NCI-H345 (cell line): ENCODE measurements at places on chromosomes 3 and 15.
A peak's percentile ranks its signal among the peaks of the same experiment; 100 is the strongest.

GRCh38 chr3:135621184-135621920, 344.2 kb upstream of the PPP2R3A start:
- no peak for DNase-seq

DNA sequence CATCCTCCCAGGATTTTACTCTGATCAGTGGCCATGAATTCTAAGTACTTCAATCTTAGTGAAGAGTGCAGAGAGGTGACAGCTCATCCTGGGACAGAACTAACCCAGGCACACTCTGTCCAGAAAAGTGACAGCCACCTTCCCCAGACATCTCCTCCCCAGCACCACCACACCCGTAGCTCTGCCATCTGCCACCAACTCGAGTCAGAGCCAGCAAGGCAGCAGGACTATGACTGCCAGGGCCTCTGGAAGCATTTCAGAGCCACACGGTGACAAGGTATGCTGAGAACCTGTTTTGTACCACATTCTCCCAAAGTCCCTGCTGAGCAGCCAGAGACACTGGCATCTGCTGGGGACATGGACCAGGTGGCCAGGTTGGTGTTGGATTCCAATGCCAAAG, 71.0 kb downstream of the NTRK3 start:
- DNase-seq, result no peak

DNA sequence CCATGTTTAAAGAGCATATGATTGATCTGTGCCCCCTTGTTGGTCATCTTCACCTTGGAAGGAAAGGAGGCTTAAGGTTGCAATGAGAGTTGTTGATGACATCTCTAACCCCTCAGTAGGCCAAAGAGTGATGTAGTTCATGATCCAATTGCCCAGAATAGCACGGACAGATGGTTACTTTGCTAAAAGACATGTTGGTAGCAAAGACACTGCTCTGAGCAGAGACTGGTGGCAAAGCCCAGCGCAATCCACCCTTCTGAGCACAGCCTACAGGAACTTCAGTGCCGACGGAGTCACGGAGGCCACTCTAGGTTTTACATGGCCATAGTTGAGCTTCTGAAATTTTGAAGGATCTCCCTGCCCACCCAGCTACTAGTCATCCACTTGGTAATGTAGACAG, 21.8 kb downstream of the FBXO45 start:
- DNase-seq, result no peak

DNA sequence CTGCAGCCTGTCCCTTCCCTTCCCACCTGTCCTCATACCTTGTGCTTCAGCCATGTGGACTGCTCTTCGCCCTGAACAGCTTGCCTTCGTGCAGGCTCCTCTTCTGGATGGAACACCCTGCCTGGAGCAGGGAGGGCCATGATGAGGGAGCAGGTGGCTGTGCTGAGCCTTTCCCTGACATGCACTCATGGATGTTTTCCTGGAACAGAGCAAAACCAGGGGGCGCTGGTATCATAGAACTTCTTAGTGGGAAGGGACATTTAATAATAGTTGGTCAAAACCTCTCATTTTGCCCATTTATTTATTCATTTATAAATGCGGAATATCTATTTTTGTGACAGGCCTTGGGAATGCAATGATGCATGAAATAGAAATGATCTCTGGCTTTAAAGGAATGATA, 149.3 kb downstream of the CACNA1D start:
- no peak for DNase-seq

- no peak for DNase-seq
Measured at GRCh38 chr3:112126511-112126911, 6.5 kb downstream of the GCSAM start.

GRCh38 chr3:125175295-125176078, 37.1 kb downstream of the SLC12A8 start:
- no peak for DNase-seq

GRCh38 chr15:81304226-81304625, 19.7 kb downstream of the STARD5 start:
- no peak for DNase-seq

DNA sequence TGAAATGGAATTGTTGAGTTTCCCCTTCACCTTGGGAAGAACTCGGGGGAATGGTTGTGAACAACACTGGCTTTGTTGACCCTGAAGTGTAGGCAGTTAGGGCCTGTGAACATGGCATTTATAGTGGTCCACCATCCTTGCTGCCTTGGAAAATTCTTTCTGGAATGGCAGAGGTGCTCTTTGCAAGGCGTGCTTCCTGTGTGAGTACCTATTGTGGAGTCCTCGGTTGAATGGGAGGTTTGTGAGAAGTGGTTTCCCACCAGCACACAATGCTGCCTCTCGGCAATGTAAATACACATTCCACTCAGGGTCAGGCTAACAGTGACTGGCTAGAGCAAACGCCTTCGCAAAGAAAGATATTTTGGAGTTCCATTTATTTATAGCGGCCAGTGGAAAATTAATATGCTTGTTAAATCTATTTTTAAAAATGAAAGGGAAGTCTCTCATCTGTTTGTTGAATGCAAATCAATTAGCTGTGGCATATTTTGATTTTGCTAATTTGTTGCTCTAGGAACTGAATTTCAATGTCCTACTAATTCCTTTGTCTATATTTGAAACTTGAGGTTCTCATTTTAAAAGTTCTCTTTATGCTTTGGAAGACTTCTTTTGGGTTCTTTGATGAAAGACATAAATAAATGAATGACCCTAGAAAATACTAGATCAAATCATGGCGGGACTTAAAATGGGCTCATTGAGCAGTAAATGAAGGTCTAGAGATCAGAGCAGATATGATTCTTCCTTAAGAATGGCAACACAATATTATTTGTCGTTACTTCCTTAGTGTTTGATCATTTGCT, 59.5 kb downstream of the FNDC3B start:
- peak; percentile 25 for DNase-seq

- no peak for DNase-seq
Measured at GRCh38 chr3:7193269-7193668, 332.4 kb downstream of the GRM7 start.

GRCh38 chr3:183268366-183268765, 15.3 kb downstream of the B3GNT5 start:
- DNase-seq, result no peak

DNA sequence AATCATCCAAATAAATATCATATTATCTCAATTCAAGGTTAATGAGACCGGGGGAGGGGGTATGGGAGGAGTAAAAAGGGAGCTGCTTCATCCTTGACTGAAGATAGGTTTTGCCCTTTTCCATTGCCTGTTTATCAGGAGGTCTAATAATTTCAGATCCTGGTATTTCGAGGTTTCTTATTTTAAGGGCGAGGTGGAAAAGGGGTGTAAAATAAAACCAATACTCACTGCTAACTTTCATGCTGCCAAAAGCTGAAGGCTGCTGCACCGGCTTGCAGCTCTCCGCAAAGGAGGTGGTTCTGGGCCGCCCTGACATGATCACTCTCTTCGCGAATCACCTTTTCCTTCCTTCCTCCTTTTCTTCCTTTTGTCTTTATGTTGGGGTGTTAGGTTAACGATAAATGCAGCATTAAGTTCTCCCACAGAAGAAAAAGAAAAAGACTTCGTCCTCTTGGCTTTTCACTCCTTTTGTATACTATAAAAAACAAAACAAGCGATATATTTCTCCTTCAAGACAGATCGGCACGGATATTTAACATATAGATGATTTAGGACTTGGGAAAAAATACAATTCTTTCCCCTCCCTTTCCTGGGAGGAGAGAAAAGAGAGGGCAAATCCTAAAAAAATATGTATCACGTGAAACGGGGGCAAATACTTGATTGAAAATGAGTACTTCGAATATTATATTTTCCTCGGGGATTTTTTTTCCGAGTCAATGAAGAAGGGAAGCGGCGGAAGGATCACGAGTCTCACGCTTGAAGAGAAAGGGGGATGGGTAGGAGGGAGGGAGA, 932 bp downstream of the GSK3B start:
- no peak for DNase-seq

DNA sequence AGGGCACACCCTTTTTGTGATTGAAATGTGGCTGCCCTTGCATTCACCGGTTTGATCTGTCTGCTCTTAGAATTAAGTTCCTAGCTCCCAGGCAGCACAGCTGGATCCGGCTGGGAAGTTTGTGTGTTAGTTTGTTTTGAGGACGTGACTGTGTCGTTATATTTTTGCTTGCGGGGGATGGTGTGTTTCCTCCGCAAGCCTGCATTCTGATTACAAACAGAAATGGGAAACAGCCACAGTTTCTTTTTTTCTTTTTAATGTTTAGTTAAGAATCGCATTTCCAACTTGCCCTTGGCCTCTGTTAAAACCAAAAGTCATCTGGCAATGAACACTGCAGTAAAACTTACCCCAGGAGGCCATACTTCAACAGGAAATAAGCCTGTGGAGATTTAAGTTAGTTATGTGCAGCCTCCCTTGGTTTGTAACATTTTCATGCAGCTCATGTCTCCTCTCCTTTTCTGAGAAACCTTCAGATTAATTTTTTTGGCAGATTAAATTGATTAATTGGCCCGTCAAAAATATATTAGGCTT, 888 bp downstream of the TMOD3 start:
- no peak for DNase-seq

- no peak for DNase-seq
Measured at GRCh38 chr3:22979581-22979980, 223.5 kb upstream of the UBE2E2 start.

- no peak for DNase-seq
Measured at GRCh38 chr3:38116471-38117162, 20.3 kb downstream of the ACAA1 start.

- no peak for DNase-seq
Measured at GRCh38 chr15:55619783-55620182, 31.6 kb upstream of the PYGO1 start.

DNA sequence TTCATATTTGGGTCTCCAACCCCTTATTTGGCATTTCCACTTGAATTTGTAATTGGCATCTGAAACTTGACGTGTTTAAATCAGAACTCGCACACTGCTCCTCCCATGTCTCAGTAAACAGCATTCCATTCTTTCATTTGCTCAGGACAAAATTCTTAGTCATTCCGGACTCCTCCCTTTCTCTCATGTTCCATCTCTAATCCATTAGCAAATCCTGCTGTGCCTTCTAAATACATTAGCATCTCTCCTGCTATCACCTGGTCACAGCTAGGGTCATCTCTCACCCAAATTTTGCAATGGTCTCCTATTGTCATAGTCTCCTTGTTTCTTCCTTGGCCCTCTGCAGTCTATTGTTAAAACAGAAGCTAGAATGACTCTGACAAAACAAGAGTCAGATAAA, 119.9 kb upstream of the CADPS start:
- no peak for DNase-seq

- no peak for DNase-seq
Measured at GRCh38 chr15:53116169-53116568, 326.0 kb upstream of the ONECUT1 start.

GRCh38 chr15:27671819-27672437, 427.2 kb downstream of the OCA2 start:
- no peak for DNase-seq

- no peak for DNase-seq
Measured at GRCh38 chr15:28096411-28096669, 2.8 kb downstream of the OCA2 start.

- no peak for DNase-seq
Measured at GRCh38 chr3:66904831-66905493, 93.1 kb upstream of the KBTBD8 start.

- no peak for DNase-seq
Measured at GRCh38 chr3:188659449-188660090, 505.6 kb downstream of the LPP start.

DNA sequence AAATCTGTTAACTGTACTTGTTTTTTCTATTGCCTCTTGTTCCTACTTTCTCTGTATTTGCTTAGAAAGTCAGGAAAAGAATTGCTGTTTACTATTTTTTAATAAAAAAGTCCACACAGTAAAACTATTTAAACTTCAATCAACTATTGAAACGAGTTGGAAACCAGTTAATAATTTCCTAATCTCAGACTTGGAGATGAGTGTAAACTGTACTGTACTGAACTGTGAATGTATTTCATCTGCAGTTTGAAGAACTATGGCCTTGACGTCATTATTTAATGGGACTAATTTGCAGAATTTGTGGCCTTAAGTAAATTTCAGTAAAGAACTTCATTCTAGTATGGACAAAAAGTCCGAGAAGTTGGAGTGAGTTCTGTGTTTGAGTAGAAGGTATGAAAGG, 89.1 kb downstream of the LRRC28 start:
- no peak for DNase-seq

DNA sequence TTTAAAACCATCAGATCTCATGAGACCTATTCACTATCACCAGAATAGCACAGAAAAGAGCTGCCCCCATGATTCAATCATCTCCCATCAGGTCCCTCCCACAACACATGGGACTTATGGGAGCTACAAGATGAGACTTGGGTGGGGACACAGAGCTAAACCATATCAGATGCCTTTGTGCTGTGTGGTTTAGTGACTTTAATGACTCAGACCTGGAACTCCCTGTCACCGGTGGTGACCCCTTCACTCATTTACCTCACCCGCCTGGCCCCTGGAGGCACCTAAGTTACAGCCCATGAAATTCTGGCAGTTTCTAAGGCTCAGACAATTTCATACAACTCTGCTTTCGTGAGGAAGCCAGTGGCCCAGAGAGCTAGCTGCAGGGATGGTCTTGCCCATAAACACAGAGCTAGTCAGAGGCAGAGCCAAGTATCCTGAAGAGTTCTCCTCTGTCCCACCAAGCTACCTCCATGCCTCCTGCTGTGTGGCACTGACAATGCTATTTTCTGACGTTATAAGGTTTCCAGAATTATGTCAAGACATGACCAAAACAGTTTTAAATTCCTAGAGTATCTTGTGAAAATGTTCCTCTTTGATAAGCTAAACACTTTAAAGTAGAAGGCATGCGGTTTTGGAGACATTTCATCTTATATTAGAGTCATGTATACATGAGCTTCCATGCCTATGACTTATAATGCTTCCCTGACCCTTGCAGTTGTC, 231.1 kb upstream of the IL12A start:
- DNase-seq, result no peak

DNA sequence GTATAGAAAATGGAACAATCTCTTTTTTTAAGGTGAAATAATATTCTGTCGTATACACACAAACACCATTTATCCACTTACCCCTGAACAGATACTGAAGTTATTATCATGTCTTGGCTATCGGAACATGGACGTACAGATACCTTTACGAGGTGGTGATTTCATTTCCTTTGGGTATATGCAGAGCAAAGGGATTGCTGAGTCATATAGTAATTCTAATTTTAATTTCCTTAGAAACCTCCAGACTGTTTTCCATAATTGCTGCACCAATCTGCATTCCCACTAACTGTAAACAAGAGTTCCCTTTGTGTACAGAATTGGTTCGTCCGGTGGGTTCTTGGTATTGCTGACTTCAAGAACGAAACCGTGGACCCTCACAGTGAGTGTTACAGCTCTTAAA, 179.4 kb downstream of the SHOX2 start:
- no peak for DNase-seq

- DNase-seq, result no peak
Measured at GRCh38 chr3:133803469-133803868, 2.1 kb upstream of the SRPRB start.

GRCh38 chr3:71398157-71398836, 185.2 kb downstream of the FOXP1 start:
- DNase-seq, result no peak

DNA sequence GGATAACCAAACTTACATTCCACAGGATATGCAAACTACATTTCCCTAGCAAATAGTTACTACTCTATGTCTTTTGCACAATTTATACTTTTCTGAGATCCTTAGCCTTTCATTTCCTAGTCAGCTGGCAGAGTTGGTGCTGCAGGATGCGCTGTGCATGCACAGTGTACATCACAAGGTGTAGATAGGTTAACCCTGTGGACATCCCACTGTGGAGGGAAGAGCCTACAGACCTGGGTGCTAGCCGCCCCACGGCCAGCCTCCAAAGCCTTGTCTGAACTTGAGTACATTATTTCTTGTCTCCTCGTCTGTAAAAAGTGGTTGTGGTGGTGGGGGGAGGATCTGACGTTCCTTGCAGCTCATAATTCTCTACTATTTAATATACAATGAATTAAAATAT, 3.5 kb downstream of the TNFSF10 start:
- no peak for DNase-seq

GRCh38 chr15:90829942-90830440, 38.4 kb upstream of the FURIN start:
- no peak for DNase-seq
